WTC11 (cell line): ENCODE measurements at places on chromosomes 1 and 21. TPM values are rescaled to one million over a fixed set of nuclear protein-coding genes. Genes with fewer than 3 reads are reported as not detected.

DNA sequence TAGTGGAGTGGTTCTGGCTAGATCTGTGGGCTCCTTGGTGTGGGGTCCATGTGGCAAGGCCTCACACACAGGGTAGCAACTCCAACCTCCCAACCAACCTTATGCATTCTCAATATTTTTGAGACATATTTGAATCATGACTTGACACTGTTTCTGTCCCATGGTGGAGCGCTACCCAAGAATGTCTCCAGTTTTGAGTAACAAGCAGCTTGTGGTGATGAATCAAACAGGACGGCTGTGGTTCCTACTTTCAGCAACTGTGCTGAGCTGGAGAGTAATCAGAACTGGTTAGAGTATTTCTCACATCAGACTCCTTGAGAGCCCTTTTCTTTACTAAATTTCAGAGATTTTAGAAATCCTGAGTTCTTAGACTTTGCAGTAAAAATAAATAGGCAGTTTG, 3.1 kb downstream of the LCE3D start:
- no peak for DNase-seq
- peaks cover 13% of the 10 kb centered on the region for H3K27me3 ChIP-seq
- H3K27ac ChIP-seq, result no peak overlapping the region
- peaks cover 72% of the 10 kb centered on the region for H3K36me3 ChIP-seq
- H3K4me3 ChIP-seq, result no peak overlapping the region

GRCh38 chr1:151401125-151401788, 1.9 kb downstream of the PSMB4 start:
- peak overlapping the region; percentile 97 for H3K4me3 ChIP-seq
- no peak for DNase-seq
- peaks cover 46% of the 10 kb centered on the region for H3K36me3 ChIP-seq
- H3K27ac ChIP-seq, result peak overlapping the region; percentile 100

- no peak overlapping the region for H3K4me3 ChIP-seq
- H3K36me3 ChIP-seq, result no peaks in the 10 kb centered on the region
- H3K27me3 ChIP-seq, result no peaks in the 10 kb centered on the region
- H3K27ac ChIP-seq, result no peak overlapping the region
- DNase-seq, result no peak
Measured at GRCh38 chr1:200707116-200707515, 31.6 kb upstream of the CAMSAP2 start.

The CLEC20A gene
- not detected in 3 replicates for total RNA-seq

- H3K27me3 ChIP-seq, result peaks cover 7% of the 10 kb centered on the region
- no peak overlapping the region for H3K4me3 ChIP-seq
Measured at GRCh38 chr1:54409156-54410142, 3.3 kb upstream of the SSBP3 start.

GRCh38 chr1:29676496-29676895, 440.2 kb downstream of the PTPRU start:
- DNase-seq, result no peak
- peaks cover 4% of the 10 kb centered on the region for H3K36me3 ChIP-seq
- H3K27me3 ChIP-seq, result no peaks in the 10 kb centered on the region; the same call in 1 of the 2 replicates
- no peak overlapping the region for H3K27ac ChIP-seq
- no peak overlapping the region for H3K4me3 ChIP-seq
- peaks cover 16% of the 10 kb centered on the region for H3K4me1 ChIP-seq

The WDR64 gene
- not detected in 3 replicates for total RNA-seq

DNA sequence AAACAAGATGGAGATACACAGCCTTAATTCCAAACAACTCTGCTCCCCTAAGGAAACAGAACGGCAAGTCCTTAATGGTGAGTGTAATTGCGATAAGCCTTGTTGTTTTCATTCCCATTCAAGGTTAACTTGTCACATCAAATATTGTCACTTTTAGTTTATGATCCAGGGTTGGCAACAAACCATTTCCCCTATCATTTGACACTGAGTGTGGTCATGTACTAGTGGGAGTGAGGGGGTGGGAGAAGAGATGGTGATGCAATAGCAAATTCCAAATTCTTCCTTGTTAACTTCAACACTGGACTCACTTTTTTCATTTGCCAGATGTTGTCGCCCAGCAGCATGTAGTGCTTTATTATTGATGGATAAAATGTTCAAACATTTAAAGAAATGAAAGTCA, 140.4 kb downstream of the ZNF326 start:
- H3K4me1 ChIP-seq, result peaks cover 10% of the 10 kb centered on the region
- no peak for DNase-seq
- peaks cover under 1% of the 10 kb centered on the region; the same call in 1 of the 2 replicates for H3K27me3 ChIP-seq
- no peak overlapping the region for H3K4me3 ChIP-seq
- H3K27ac ChIP-seq, result no peak overlapping the region

GRCh38 chr21:43034101-43034500, 41.5 kb downstream of the CBS start:
- H3K27ac ChIP-seq, result no peak overlapping the region
- no peaks in the 10 kb centered on the region for H3K27me3 ChIP-seq
- H3K4me1 ChIP-seq, result no peaks in the 10 kb centered on the region
- H3K4me3 ChIP-seq, result no peak overlapping the region

- H3K4me3 ChIP-seq, result peak within 1 kb of the TSS; percentile 79
- H3K4me1 ChIP-seq, result peaks cover 39% of the 10 kb centered on the region
- peaks cover 41% of the 10 kb centered on the region for H3K27me3 ChIP-seq
- DNase-seq, result peak; percentile 58
- H3K27ac ChIP-seq, result no peak within 1 kb of the TSS
- H3K36me3 ChIP-seq, result no peaks in the 10 kb centered on the region
Measured at GRCh38 chr1:180912801-180913565, at the start of gene KIAA1614. KIAA1614 (plus strand) TSS chr1:180912897; CDS start chr1:180913244, 347 bp downstream.

DNA sequence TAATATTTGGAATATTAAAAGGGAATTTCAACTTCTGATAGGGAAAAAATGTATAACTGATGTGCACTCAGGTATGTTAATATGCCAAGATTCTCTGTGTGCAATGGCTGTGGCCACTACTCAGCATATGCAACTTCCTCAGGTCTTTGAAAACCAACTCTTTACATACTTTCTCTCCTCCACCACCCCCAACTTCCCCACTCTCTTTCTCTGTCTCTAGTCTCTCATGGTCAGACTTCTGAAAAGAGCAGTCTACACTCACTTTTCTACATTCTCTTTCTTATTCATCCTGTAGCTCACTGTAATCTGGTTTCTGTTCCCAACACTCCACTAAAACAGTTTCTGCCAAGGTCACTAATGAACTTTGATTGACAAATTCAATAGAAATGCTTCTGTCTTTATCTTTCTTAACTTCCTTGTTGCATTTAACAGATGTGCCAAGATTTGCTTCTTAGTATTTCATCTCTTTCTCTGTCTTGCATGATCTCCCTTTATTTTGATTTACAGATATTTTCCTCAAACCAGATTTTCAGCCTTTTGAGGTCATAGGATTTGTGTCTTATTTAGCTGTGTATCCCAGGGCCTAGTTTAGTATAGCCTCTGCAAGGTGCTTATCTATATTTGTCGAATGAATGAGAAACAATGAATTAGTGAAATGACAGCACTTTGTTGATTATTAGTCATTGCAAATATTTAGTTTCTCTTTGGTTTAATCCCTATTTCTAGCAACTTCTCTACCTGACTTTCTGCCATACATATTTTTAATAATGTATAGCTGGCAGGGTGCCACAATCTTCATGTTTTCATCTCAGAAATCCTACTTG, 168.9 kb downstream of the LMO4 start:
- no peak for DNase-seq
- peaks cover 6% of the 10 kb centered on the region for H3K4me1 ChIP-seq
- no peaks in the 10 kb centered on the region for H3K27me3 ChIP-seq
- no peaks in the 10 kb centered on the region for H3K36me3 ChIP-seq

The SLC9A1 gene
- 22.0 to 25.1 TPM (median 22.5 TPM) in 3 replicates for total RNA-seq

The DDAH1 gene
- 22.8 to 27.8 TPM (median 27.5 TPM) in 3 replicates for total RNA-seq

GRCh38 chr1:236149696-236150228, 7.4 kb downstream of the GPR137B start:
- no peak overlapping the region for H3K4me3 ChIP-seq
- peaks cover 9% of the 10 kb centered on the region for H3K4me1 ChIP-seq
- DNase-seq, result no peak
- no peaks in the 10 kb centered on the region; the same call in 1 of the 2 replicates for H3K27me3 ChIP-seq

The NBPF10 gene
- total RNA-seq, result 0.63 to 0.80 TPM (median 0.64 TPM) in 3 replicates

- H3K27me3 ChIP-seq, result peaks cover 63% of the 10 kb centered on the region
- peak overlapping the region; percentile 54 for H3K4me3 ChIP-seq
- DNase-seq, result peak; percentile 78
Measured at GRCh38 chr1:7942214-7942921, 1.7 kb upstream of the TNFRSF9 start.

- no peak overlapping the region for H3K4me3 ChIP-seq
- no peaks in the 10 kb centered on the region for H3K27me3 ChIP-seq
- DNase-seq, result no peak
- H3K4me1 ChIP-seq, result peaks cover 14% of the 10 kb centered on the region
Measured at GRCh38 chr1:59410457-59410856, 113.6 kb downstream of the FGGY start.

DNA sequence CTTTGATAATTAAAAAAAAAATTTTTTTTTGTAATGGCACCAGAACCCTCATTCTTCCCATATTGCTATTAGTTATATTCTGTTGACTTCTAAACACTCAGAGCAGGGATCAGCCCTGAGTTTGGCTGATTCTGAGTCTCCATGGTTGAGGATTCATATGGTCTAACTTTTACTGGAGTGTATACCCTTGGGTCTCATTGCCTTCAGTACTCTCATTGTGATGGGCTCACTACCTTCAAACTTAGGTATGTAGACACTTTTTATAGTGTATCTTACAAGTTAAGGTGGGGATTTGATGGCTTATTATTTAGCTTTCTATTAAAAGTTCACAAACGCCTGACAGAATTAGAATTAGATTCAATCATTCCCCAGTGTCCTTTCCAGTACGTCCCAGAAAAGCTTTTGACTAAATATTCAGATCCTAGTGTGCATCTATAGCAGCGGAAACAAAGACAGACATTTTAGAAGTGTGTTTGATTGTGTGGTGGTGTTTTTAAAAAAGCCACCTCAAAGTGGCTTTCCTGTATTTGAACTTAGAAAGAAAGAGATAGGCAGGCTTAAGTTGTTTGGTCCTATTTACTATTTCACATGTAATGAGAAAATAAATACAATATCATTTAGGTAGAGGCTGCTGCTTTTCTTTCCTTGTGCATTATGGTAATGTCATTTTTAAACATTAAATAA, 1.4 kb downstream of the MACF1 start:
- H3K4me3 ChIP-seq, result no peak overlapping the region
- DNase-seq, result no peak
- H3K36me3 ChIP-seq, result no peaks in the 10 kb centered on the region
- peaks cover 30% of the 10 kb centered on the region for H3K4me1 ChIP-seq
- H3K27ac ChIP-seq, result peak overlapping the region; percentile 80

- H3K27me3 ChIP-seq, result peaks cover 20% of the 10 kb centered on the region
- H3K36me3 ChIP-seq, result no peaks in the 10 kb centered on the region
- no peak for DNase-seq
- no peak overlapping the region for H3K4me3 ChIP-seq
- no peak overlapping the region for H3K27ac ChIP-seq
Measured at GRCh38 chr1:17892225-17892624, 137.1 kb downstream of the ACTL8 start.

GRCh38 chr1:206685334-206685768, 646 bp downstream of the MAPKAPK2 start:
- H3K27ac ChIP-seq, result no peak overlapping the region; the same call in 1 of the 2 replicates
- peaks cover 56% of the 10 kb centered on the region for H3K27me3 ChIP-seq
- peak overlapping the region; percentile 86 for H3K4me3 ChIP-seq
- peaks cover 48% of the 10 kb centered on the region for H3K4me1 ChIP-seq
- H3K36me3 ChIP-seq, result no peaks in the 10 kb centered on the region

The TMEM200B gene
- 19.1 to 22.6 TPM (median 22.1 TPM) in 3 replicates for total RNA-seq

The RGS8 gene
- 0.07 to 0.66 TPM (median 0.14 TPM) in 3 replicates for total RNA-seq

DNA sequence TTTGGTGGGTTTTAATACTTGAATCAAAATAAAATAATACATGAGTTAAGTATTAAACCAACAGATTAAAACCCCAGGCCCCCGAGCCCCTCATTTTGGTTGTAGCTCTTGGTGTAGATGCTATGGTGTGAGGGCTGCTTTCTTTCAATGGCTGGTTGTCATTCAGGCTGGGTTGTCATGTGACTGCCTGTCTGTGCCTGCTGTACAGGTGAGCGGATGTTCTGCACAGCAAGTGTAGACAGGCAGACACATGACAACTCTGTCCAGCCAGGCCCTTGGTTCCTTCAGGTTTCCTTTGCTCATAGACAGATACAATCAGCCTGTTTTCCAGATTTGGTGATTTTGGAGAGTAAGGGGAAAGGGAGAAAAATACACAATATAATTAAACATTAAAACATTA, 281.9 kb upstream of the C1orf105 start:
- DNase-seq, result no peak
- H3K36me3 ChIP-seq, result no peaks in the 10 kb centered on the region
- H3K4me3 ChIP-seq, result no peak overlapping the region
- no peaks in the 10 kb centered on the region for H3K27me3 ChIP-seq
- no peak overlapping the region for H3K27ac ChIP-seq

The REN gene
- total RNA-seq, result not detected in 3 replicates

DNA sequence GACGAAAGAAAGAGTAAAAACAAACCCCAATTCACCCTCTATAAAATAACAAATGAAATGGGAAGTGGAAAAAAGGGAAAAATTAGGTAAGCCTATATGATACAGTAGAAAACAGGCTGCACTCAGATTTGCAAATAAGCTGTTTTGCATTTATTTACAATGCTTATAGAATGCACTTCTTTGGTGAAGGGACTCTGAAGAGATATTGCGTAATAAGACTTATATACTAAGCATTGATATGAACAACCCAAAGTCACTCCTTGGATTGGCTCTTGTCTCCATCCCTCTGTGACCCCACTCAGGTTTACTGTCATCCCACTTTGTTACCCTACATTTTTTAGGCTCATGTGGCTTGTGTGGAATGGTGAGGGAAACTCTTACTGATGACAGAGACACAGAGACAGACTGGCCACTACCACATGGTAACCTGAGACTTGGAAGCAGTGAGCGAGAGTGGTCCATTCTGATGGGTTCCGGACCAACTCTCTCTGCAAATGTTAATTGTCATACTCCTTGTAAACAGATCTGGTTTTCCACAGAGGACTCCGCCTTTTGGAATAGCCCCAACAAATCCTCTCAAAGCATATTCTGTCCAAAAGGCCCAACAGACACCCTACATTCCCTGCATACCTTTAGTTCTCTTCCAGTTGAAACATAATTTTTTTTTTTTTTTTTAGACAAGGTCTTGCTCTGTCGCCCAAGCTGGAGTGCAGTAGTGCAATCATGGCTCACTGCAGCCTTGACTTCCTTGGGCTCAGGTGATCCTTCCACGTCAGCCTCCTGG, 11.0 kb downstream of the GSTM5 start:
- H3K4me3 ChIP-seq, result no peak overlapping the region
- H3K4me1 ChIP-seq, result no peaks in the 10 kb centered on the region
- DNase-seq, result no peak
- peaks cover 21% of the 10 kb centered on the region for H3K36me3 ChIP-seq
- H3K27ac ChIP-seq, result no peak overlapping the region

- H3K36me3 ChIP-seq, result no peaks in the 10 kb centered on the region
- H3K4me1 ChIP-seq, result peaks cover 21% of the 10 kb centered on the region
- H3K4me3 ChIP-seq, result no peak overlapping the region
Measured at GRCh38 chr1:30754684-30755171, 2.8 kb downstream of the LAPTM5 start.

The ZNHIT6 gene
- total RNA-seq, result 14.3 to 16.4 TPM (median 15.9 TPM) in 3 replicates

- peak overlapping the region; percentile 70 for H3K4me3 ChIP-seq
- no peaks in the 10 kb centered on the region for H3K36me3 ChIP-seq
- no peak for DNase-seq
Measured at GRCh38 chr1:1001057-1001783, 1.3 kb upstream of the HES4 start.
